A549 treated with dexamethasone at 1 μM for 4 hours (cell line): ENCODE measurements at places on chromosomes 11 and 22. TPM values are rescaled to one million over a fixed set of nuclear protein-coding genes. Genes with fewer than 3 reads are reported as not detected.

Gene MS4A15
- total RNA-seq = not detected in 5 replicates

Gene CALCB
- 0.12 to 0.22 TPM (median 0.15 TPM) in 5 replicates for total RNA-seq

Gene RBMXL2
- not detected in 5 replicates for total RNA-seq

Gene KCNK7
- total RNA-seq = 0.21 to 0.59 TPM (median 0.45 TPM) in 5 replicates

Gene C11orf87
- 0.02 TPM in 2 of 5 replicates, not detected in the others for total RNA-seq

Gene UBQLN3
- not detected in 5 replicates for total RNA-seq

Gene HTATIP2
- total RNA-seq = 205 to 219 TPM (median 207 TPM) in 5 replicates

Gene PGA3
- not detected in 5 replicates for total RNA-seq

Gene GNAZ
- 1.7 to 3.4 TPM (median 2.9 TPM) in 5 replicates for total RNA-seq

Gene LDHAL6A
- total RNA-seq = not detected in 5 replicates

Gene OR4D11
- total RNA-seq = not detected in 5 replicates

Gene OR8A1
- total RNA-seq = not detected in 5 replicates

Gene LGALS12
- not detected in 5 replicates for total RNA-seq

Gene APOBEC3H
- total RNA-seq = 0.18 to 0.45 TPM (median 0.30 TPM) in 5 replicates

Gene ASPHD2
- 1.5 to 2.0 TPM (median 1.7 TPM) in 5 replicates for total RNA-seq

Gene RAG2
- total RNA-seq = not detected in 5 replicates

Gene MS4A14
- not detected in 5 replicates for total RNA-seq

Gene LMNTD2
- total RNA-seq = 1.6 to 3.4 TPM (median 2.4 TPM) in 5 replicates

Gene MS4A4A
- total RNA-seq = not detected in 5 replicates

Gene ACCS
- total RNA-seq = 11.5 to 16.1 TPM (median 13.8 TPM) in 5 replicates

Gene CCDC116
- total RNA-seq = 0.06 to 0.14 TPM (median 0.09 TPM) in 3 of 5 replicates, not detected in the others

Gene PIH1D2
- 0.70 to 1.4 TPM (median 1.1 TPM) in 5 replicates for total RNA-seq

Gene GLYAT
- total RNA-seq = not detected in 5 replicates

Gene APOA5
- total RNA-seq = 0.05 TPM in 1 of 5 replicates, not detected in the others

Gene PDGFB
- total RNA-seq = 2.9 to 3.9 TPM (median 3.5 TPM) in 5 replicates

Gene SYCE3
- 0.40 to 0.91 TPM (median 0.47 TPM) in 3 of 5 replicates, not detected in the others for total RNA-seq

Gene TRPC6
- total RNA-seq = 0.49 to 0.77 TPM (median 0.52 TPM) in 5 replicates

Gene CSNK1E
- 83.4 to 109 TPM (median 102 TPM) in 5 replicates for total RNA-seq

Gene HEPN1
- total RNA-seq = not detected in 5 replicates

Gene CRACR2B
- total RNA-seq = 5.0 to 6.6 TPM (median 6.1 TPM) in 5 replicates

Gene BRSK2
- 3.9 to 7.2 TPM (median 5.8 TPM) in 5 replicates for total RNA-seq

Gene CABP4
- not detected in 5 replicates for total RNA-seq

Gene CEP126
- 2.4 to 3.1 TPM (median 2.8 TPM) in 5 replicates for total RNA-seq

Gene ANO5
- total RNA-seq = 1.3 to 2.1 TPM (median 1.7 TPM) in 5 replicates

Gene GLB1L2
- total RNA-seq = 1.4 to 2.2 TPM (median 2.0 TPM) in 5 replicates

Gene OR9I1
- not detected in 5 replicates for total RNA-seq

Gene MUC6
- total RNA-seq = 0.01 to 0.02 TPM in 2 of 5 replicates, not detected in the others

Gene BIRC3
- total RNA-seq = 50.5 to 70.0 TPM (median 57.4 TPM) in 5 replicates

Gene OSM
- total RNA-seq = 0.11 TPM in 1 of 5 replicates, not detected in the others

Gene CHRNA10
- 0.73 to 1.4 TPM (median 0.98 TPM) in 5 replicates for total RNA-seq

Gene KRTAP5-1
- not detected in 5 replicates for total RNA-seq

Gene LDLRAD3
- total RNA-seq = 25.8 to 33.0 TPM (median 32.3 TPM) in 5 replicates

Gene OR8D4
- not detected in 5 replicates for total RNA-seq

Gene MMP1
- total RNA-seq = 0.50 to 1.3 TPM (median 0.93 TPM) in 5 replicates

Gene PANX3
- total RNA-seq = not detected in 5 replicates

Gene SCUBE2
- total RNA-seq = 0.40 to 0.71 TPM (median 0.61 TPM) in 5 replicates

Gene FGF19
- 0.05 to 0.09 TPM (median 0.06 TPM) in 4 of 5 replicates, not detected in the other for total RNA-seq

Gene PAMR1
- total RNA-seq = 0.02 to 0.03 TPM in 2 of 5 replicates, not detected in the others

Gene C11orf52
- 0.15 to 0.45 TPM (median 0.26 TPM) in 5 replicates for total RNA-seq

Gene ST14
- 0.06 to 0.26 TPM (median 0.09 TPM) in 5 replicates for total RNA-seq

Gene NLRP14
- not detected in 5 replicates for total RNA-seq

Gene VSIG10L2
- not detected in 5 replicates for total RNA-seq

Gene P2RY2
- total RNA-seq = 7.7 to 14.2 TPM (median 11.5 TPM) in 5 replicates
